CMK (cell line): ENCODE measurements at places on chromosomes 3 and 15.
A peak's percentile ranks its signal among the peaks of the same experiment; 100 is the strongest.

- DNase-seq = no peak
These were observed 500.6 kb downstream of the PYDC2 start for GRCh38 chr3:191961529-191961928.

- DNase-seq = no peak
These were observed 867.1 kb downstream of the IGSF11 start for GRCh38 chr3:118167571-118167970.

GRCh38 chr3:175453361-175453760, 594.2 kb downstream of the NAALADL2 start:
- no peak for DNase-seq

DNA sequence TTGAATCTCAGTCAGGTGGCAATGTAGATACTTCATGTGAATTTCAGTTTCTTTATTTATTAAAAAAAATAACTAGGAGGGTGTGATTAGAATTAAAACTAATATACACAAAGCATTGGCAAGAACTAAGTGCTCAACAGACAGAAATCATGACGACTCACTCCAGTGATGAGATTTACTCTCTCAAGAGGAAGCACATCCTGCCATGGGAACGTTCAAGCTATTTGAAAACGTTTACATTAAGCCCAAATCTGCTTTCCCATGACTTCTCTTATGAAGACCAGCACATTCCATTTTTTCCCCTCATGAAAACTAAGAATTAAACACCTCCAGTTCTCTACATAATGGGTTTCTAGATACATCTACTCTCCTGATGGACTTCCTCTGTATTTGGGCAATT, 8.5 kb downstream of the WDR53 start:
- no peak for DNase-seq

- DNase-seq = no peak
These were observed 43.3 kb downstream of the ADPGK start for GRCh38 chr15:72740219-72740618.

DNA sequence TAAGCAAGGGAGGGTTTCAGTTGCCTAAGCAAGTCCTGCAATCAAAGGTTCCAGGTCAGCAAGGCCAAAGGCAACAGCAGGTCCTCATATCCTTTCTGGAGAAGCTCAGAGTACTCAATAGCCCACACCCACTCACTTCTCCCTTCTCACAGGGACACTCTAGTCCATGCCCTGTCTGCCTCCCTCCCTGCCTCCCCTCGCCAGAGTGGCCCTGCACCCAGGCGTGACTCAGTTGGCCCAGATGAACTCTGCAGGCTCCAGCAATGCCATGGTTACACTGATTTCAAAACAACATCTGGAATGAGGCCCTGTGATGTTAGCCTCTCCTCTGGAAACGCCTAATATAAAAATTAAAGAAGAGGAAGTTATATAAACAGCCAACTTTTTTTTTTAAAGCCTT, 32.9 kb downstream of the IL16 start:
- DNase-seq = no peak

DNA sequence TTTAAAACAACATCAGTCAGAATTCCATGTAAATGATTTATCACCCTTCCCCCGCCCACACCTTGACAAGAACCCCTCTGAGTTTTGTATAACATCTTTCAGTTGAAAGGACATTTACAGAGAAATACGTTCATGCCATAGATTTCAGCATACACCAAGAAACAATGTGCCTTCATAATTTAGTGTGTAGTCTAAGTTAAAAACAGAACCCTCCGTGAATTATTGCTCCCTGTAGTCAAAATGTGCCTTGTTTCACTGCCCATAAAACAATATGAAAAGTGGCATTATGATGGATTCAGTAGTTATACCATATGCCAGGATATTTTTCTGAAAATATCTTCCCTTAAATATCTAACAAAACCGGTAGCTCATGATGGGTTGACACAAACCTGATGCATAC, 953.9 kb downstream of the GBE1 start:
- DNase-seq = no peak

GRCh38 chr3:178054471-178054870, 481.8 kb upstream of the KCNMB2 start:
- no peak for DNase-seq

GRCh38 chr3:62638316-62638715, 236.9 kb downstream of the CADPS start:
- DNase-seq = no peak

DNA sequence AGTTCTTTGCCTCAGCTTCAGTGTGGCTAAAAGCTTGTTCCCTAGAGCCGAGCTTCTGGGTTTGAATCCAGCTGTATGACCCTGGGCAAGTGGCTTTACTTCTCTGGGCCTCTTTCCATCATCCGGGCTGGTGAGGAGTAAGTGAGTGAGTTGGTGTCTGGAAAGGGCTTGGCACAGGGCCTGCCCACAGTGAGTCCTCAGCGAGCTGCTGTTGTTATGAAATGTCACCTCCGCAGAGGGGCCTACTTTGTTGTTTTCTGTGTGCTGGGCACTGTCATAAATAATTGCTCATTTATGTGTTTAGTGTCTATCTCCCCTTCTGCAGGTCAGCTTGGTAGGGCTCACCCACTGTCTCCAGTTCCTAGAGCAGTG, 31.7 kb downstream of the SLC6A6 start:
- no peak for DNase-seq

- DNase-seq = no peak
These were observed 69.2 kb upstream of the TBC1D5 start for GRCh38 chr3:17811646-17812045.

- DNase-seq = no peak
These were observed 54.8 kb downstream of the CCDC54 start for GRCh38 chr3:107432013-107432515.

- no peak for DNase-seq
These were observed 91.8 kb upstream of the SOX2 start for GRCh38 chr3:181619897-181620296.

- DNase-seq = no peak
These were observed 5.9 kb upstream of the CALML4 start for GRCh38 chr15:68210821-68211655.

DNA sequence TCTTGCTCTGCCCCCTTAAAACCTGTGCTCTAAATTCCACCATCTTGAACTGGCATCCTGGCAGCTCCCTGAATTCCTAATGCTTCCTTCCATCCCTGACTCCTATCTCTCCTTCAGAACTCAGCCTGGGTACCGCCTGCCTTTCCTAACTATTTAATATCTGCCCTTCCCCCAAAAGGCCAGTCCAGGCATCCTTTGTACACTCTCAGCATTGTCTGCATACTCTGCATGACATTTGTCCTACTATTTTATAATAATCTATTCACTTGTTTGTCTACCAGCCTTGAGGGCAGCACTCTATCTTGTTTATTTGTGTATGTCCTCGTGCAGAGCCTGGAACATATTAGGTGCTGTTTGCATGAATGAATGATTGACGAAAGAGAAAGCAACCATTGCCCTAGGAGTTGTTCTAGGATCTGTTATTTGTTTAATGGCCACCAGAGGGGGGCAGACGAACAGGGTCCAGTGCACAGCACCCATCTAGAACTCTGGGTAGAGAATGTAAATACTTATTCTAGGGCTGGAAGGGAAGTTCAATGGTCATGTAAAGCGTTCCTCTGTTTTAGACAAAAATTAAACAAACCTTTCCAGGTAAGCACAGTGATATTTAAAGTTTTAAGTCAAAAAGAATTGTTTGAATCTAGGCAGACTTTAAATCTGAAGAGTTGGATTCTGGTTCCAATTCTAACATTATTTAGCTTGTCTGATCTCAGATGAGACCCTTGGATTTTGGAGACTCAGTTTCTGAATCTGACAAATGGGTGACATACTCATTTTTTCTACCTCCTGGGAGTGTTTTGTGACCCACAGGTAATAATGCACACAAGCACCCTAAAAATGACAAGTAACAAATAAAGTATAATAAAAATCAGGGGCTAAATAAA, 125.8 kb upstream of the GALNT15 start:
- peak; percentile 41 for DNase-seq

DNA sequence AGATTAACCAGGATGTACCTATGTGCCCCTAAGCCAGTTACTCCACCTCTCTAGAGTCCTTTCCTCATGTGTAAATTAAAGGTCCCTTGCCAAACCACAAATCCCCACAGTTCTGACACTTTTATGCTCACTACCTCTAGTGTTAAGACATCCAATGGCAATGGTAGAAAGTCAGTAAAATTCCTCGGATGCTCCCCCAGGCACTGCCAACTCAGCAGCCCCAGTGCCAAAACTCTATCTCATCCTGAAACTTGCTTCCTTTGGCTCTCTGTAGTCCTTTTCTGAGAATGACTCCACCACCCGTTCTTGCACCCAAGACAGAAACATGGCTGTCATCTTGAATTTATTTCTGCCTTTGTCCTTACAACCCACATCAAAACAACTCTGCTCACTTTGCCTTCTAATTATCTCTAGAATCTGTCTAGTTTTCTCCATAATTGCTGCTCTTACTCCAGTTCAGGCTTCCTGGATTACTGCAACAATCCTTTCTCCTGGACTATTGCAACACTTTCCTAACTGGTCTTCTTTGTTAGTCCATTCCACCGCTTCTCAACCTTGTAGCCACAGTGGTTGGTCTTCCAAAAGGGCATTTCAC, 41.6 kb downstream of the MB21D2 start:
- DNase-seq = no peak

- no peak for DNase-seq
These were observed 186.5 kb upstream of the GAP43 start for GRCh38 chr3:115436767-115437301.

- no peak for DNase-seq
These were observed 116.8 kb downstream of the LMLN start for GRCh38 chr3:198076722-198077308.

DNA sequence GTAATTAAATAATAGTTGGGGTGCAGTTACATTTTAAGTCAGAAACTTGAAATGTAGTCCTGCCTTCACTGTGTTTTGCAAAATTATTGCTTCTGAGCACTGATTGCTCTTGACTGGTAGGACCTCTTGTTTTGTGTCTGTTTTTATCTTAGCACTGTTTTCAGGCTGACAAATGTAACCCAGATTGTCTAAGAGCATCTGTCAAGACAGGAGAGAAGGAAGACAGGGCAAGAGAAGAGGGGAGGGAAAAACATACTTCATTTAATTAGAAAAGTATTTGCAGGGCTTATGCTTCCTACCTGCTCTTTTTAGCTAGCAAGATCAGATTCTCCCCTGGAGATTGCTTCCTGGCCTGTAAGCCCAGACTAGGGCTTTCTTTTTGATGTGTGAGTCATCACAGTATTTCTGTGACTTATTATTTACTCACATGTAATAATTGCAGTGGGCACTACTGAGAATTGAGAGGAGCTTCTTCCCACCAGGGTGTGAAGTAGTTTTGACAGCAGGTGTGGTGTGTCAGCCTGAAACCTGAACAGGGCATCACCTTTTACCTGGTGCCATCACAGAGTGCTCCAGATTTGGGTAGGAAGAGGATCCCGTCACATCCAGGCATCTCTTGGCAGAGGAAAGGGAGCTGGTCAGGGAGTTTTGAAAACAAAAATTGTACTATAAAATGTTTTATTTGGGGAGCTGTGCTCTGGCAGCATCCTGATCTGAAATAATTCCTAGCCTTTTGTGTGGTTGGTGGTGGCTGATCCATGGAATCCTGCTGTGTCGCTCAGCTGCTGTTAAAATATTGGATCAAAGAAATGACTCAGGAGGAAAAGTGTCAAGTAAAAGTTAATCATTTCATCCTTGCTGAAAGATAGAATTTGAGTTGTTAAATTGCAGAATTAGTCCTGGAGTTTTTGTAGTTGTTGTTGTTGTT, 98.2 kb downstream of the TMEM108 start:
- no peak for DNase-seq

DNA sequence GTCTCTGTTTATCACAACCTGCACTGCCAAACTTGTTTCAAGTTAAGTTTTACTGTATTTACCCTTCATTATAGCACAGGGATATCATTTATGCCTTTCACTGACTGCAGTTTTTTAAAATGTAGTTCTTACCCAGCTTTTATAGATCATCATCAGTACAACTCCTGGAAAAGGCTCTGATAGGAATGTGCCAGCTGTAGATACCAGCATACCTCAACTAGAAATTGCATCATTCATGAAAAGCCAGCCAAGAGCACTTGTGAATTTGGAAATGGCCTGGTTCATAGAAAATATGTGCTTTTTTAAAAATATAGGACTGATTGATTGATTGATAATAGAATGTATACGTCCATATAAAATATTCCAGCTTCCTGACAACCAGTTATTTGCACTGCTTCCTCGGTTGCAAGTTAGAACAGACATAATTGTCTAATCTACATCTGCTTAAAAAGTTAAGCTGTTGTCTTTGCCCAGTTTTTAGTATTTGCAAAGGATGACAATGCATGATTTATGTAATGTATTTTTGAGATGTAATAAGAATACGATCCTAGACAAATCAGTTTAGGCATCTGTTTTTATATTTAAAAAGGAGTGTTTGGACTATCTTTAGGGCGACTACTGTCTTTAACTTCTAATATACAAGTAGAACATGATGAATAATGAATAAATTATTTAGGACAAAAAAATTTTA, 58.5 kb downstream of the DCUN1D1 start:
- no peak for DNase-seq

GRCh38 chr3:164477403-164477802, 600.9 kb downstream of the SI start:
- no peak for DNase-seq

DNA sequence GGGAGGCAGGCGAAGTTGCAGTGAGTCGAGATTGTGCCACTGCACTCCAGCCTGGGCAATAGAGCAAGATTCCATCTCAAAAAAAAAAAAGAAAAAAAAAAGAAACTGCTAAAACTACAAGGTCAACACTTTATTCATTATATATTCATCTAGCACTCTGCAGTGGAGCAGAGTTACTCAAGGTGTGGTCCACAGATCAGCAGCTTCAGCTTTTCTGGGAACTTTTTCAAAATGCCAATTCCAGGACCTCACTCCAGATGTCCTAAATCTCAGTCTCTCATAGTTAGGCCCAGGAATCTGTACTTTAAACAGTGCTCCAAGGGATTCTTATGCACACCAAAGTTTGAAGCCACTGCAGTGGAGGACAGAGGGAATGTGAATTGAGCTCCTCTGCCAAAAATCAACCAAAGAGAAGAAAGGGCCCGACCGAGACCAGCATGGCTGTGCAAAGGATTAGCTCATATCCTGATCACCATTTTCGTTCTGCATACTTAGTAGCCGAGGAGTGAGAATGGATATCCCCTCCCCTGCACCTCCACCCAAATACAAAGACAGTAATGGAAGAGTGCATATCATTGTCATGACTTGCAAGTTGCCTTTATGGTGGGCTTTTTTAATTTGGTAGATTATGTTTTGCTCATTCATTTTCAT, 201.9 kb downstream of the MEX3B start:
- no peak for DNase-seq

GRCh38 chr3:156373095-156373494, 181.8 kb downstream of the SSR3 start:
- DNase-seq = no peak

GRCh38 chr15:49621401-49621811, 558 bp downstream of the DTWD1 start:
- DNase-seq = no peak
